ENCODE measurements at places on chromosomes 12 and 14.

DNA sequence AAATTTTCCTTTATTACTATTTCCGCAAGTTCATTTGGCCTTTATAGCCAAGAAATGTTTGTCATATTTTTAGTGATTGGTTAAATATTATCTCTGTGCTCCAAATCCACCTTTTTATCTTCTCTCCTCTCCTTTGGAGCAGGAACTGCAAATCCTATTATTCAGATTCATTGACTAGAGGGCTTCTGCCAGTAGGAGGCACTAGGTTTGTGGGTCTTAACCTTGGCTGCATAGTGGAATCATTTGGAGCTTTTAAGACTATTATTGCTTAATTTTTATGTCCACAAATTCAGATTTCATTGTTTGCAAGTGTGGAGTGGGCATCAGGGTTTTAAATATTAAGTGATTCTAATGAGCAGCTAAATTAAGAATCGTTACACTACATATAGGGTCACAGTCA is 75.3 kb upstream of the SYT10 start:
- DNase-seq = no peak

DNA sequence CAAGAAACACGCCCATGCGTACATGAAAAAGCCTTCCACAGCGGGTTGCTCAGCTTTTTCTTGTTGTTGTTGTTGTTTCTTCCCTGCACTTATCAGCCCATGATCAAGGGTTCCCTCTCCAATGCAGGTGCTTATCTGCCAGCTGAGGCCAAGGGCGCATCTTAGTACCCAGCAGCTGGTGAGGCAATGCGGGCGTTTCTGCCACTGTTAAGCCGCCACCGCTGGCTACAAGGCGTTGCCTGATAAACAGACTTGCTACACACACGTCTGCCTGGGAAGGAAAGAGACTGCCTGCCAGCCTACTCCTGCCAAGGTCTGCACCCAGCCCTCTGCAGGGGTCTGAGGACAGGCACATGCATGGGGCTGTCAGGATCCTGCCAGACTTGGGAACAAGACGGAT is 345.9 kb downstream of the BCL11B start:
- no peak for DNase-seq

GRCh38 chr14:76208340-76208739 is 56.6 kb downstream of the GPATCH2L start:
- no peak for DNase-seq

GRCh38 chr12:56071648-56072047 is 8.3 kb upstream of the ERBB3 start:
- no peak for DNase-seq

DNA sequence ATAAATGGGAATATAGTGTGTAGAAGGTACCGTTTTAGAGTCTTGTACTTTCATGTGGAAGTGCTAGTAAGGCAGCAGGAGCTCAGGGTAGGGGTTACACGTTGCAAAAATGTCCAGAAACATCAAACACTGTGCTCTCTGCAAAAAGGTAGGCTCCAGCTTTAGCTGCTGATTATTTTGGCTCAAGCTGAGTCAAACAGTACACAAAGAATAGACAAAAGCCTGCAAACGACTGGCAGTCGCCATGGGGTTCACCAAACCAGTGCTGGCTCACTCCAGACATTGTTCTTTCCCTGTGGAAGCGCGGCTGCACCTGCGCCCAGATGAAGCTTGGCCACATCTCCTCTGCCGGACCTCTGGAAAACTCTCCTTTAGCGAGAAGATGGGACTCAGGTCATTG is 45.3 kb upstream of the NAA30 start:
- no peak for DNase-seq

DNA sequence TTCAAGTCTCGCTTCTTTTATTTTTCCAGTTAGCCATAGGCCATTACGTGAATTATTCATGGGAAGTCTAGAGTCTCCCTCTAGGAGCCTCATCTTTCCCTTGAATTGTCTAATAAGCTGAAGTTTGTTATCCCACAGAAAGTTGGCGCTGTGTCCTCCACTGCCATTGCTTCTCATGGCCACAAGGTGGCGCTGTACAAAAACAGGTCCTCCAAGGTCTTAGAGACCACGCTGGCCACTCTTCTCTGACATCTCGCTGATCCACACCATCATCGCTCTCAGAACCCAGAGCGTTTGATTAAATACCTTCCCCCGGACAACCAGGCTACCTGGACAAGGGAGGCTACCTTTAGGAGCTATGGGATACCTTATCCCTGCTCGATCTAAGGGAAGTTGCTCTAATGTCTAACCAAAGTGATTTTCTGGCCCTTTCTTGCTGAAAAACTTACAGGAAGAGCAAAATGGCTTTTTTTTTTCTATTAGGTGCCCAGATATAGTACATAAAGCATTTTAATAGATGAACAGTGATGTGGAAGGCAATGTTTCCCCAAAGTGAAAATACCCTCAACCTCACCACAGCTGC is 110.0 kb downstream of the CCDC60 start:
- no peak for DNase-seq

DNA sequence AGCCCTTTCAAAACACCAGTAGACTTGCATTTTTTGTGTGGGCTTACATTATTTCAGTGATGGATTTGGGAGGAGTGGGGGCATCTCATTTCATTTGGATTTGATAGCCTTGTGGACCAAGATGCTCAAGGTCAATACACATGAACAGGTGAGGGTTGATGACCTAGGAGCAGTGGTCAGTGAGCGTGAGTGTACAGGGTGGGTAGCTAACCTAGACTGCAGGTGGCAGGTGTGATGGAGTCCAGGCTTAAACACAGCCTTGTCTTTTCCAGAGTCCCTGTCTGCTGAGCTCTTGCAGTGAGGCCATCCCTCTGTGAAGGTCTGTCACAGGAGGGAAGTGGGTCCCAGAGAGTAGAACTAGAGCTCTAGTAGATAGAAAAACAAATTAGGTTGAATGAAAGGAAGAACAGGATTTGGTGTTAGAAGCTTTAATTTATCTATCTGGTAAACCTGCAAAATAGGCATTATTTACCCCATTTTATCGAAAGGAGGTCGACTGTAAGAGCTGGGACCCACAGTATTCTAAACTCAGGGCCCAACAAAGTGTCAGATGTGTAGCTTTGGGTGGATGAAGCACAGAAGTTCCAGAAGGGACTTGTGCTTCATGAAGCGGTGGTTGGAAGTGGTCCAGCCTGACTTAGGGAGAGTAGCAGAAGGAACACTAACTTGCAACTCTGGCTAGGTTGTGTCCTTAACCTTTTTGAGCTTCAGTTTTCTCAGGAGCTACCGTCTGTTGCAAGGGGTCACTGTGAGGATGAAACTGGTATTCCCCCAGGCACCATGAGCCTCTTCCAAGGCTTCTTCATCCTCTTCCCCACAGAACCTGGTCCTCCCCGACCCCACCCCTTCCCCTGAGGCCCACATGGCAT is 18.2 kb downstream of the RPS6KL1 start:
- no peak for DNase-seq

GRCh38 chr12:65911321-65911720 is 87.0 kb downstream of the HMGA2 start:
- peak; percentile 37 for DNase-seq

GRCh38 chr14:71444030-71444822 is 488.0 kb upstream of the RGS6 start:
- DNase-seq = no peak

DNA sequence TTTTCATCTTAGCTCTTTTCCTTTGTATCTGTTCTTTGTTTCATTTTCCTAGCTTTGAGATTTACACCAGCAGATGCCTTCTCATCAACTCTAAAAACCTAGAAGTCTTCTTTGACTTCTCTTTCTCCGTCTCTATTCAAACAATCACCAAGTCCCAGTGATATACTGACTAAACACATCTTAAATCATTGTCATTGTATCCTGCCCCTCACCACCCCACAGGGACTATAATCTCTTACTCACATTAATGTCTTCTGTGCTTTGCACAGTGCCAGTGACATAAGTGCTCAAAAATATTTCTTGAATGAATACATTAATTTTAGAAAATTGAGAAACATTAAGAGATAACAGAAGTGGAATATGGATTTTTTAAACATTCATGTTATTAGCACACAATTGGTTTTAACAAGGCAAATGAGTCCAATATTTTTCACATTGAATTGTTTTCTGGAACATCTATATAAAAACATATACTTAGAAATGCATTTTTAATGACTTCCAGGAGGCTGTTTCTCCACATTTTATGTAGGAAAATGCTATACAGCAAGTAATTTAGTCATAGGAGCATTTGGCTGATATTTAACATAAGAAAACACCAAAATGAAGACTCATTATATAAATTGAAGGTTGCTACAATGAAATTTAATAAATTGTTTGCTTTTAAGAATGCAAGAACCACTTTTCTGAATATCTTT is 472.8 kb upstream of the PRICKLE1 start:
- no peak for DNase-seq

DNA sequence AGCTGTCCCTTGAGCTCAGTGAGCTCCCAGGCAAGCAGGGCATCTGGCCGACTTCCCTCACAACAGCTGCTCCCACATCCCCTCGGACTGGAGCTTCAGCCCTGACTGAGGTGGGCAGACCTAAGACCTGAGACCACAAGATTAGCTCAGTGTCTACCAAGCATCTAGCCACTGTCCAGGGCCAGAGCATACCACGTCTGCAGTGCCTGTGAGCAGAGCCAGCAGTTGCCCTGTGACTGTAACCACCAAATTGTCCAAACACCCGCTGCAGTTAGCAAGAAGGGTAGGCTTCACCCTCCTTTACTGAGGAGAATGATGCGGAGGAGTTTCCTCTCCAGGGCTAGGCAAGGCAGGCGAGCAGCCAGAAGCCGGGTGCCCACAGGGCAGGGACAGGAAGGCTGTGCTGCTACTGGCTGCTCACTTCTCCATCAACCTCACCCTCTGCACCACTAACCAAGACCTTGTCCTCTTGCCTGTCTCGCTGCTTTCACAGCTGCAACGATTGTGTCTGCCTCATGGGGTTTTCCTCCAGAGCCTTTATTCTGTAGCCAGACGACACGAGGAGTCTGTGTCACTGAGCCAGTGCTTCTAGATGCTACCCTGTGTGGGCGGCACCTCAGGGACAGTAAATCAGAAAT is 53.9 kb downstream of the ANAPC7 start:
- DNase-seq = no peak

GRCh38 chr12:18861287-18861858 is 123.5 kb downstream of the CAPZA3 start:
- DNase-seq = no peak

GRCh38 chr12:106914796-106915634 is 40.7 kb upstream of the TMEM263 start:
- DNase-seq = no peak

- DNase-seq = no peak
Measured at GRCh38 chr14:63421919-63422318, 103.2 kb upstream of the GPHB5 start.

DNA sequence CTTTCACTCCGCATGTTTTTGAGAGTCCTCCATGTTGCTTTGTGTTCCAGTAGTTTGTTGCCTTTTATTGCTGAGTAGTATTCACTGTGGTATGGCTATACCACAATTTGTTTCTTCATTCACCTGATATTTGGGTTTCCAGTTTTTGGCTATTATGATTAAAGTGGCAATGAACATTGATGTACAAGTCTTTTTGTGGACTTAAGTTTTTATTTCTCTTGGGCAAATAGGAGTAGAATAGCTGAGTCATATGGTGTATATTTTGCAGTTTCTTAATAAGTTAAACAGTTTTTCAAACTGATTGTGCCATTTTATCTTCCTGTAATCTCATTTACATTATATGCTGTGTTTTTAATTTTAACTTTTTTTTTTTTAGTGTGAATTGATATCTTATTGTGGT is 16.2 kb downstream of the ADIPOR2 start:
- no peak for DNase-seq

GRCh38 chr14:91371011-91371989 is 46.3 kb downstream of the CCDC88C start:
- no peak for DNase-seq

GRCh38 chr12:101108130-101108529 is 101.9 kb downstream of the SLC5A8 start:
- DNase-seq = no peak

DNA sequence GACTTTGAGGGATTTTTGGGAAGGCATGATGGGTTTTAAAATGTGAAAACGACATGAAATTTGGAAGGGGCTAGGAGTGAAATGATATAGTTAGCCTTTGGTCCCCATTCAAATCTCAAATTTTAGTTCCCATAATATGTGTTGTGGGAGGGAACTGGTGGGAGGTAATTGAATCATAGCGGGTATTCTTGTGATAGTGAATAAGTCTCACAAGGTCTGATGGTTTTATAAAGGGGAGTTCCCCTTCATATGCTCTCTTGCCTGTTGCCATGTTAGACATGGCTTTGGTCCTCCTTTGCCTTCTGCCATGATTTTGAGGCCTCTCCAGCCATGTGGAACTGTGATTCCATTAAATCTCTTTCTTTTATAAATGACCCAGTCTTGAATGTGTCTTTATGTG is 72.8 kb downstream of the SLC16A7 start:
- DNase-seq = no peak

GRCh38 chr12:125029761-125030358 is 35.4 kb upstream of the AACS start:
- DNase-seq = no peak

GRCh38 chr12:123250471-123251383 is 17.5 kb downstream of the MTRFR start:
- no peak for DNase-seq

DNA sequence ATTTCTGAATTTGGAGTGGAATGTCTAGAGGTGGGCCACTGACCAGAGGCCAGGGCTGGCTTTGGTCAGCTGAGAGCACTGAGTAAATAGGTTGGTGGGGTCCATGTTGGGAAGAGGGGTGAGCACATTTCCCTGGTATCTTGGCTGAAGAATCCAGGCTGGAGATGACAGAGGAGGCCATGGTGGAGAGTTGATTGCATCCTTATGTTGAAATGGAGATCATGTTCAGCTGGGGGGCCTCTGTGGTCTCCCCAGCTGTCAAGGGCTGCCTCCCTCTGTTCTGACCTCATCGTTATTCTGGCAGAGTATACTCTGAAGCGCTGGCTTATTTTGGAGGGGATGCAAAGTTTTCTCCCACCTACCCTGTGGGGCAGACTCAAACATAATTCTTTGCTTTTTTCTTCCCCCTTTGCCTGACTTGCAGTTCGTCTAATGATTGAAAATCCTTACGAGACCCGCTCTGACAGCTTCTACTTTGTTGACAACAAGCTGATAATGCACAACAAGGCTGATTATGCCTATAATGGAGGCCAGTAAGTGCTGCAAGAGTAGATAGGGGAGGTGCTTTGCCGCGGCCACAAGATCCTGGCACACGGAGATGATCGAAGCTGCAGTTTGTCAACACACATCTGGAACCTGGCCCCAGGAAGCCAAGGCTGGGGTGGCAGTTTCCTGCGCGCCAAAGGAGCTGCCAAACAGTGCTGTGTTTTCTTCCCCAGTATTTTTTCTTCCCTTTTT is 6.0 kb upstream of the ACADS start:
- no peak for DNase-seq

- no peak for DNase-seq
Measured at GRCh38 chr14:65915125-65915524, 502.6 kb downstream of the FUT8 start.

DNA sequence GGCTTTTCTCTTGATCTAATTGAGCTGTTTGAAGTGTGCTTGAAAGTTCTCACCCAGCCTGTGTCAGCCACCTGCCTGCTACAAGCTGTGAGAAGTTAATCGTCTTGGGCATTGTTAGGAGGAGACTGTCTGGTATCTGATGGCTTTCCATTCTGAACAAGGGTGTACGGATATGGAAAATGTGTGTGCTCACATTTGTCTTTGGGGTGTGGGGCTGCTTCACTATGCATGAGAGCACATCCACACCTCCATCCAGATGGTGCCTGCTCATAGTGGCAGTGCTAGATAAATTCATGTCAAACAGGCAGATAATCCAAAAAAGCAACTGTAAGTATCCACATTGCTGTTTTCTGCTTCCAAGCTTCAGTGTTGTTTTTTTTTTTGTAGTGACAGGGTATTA is 462.2 kb downstream of the DIO2 start:
- no peak for DNase-seq

- DNase-seq = no peak
Measured at GRCh38 chr12:21613931-21614330, 9.3 kb upstream of the GYS2 start.

Measured in right forelimb (tissue), 1 donor.